ENCODE measurements at places on chromosomes 12 and 14.

DNA sequence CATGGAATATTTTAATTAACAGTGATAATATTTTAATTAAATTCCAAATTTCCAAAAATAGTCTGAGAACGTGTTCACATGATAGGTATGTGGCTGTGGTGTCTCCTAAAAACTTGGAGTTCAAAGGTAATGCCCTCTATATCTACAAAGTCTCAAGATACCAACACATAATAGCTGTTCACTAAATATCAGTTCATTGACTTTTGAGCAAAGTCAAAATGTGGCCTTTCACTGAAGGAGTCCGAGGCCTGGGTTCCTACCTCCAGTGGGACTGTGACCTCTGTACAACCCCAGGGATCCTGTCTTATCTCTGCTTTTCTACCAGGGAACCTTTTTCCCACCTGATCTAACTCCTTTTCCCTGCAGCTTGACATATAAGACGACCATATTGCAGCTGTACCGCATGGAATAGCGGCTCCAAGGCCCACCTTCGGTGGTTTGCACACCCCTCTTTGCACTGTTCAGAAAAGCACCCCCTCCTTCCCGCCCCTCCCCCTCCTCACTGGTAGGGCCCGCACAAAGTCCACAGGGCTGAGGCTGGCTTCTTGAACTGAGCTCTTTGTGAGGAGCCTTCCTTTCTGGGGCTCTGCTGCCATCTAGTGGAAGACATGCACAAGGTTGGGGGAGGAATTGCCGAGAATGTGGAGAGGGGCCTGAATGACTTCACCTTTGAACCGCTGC is 3.1 kb downstream of the CCND2 start:
- H3K36me3 ChIP-seq: peaks cover 54% of the 10 kb centered on the region
- no peaks in the 10 kb centered on the region for H3K27me3 ChIP-seq
- H3K27ac ChIP-seq: peak overlapping the region; percentile 92
- H3K4me1 ChIP-seq: peaks cover 56% of the 10 kb centered on the region
- peak overlapping the region; percentile 94 for H3K4me3 ChIP-seq

- no peaks in the 10 kb centered on the region for H3K36me3 ChIP-seq
- H3K4me1 ChIP-seq: no peaks in the 10 kb centered on the region
- no peak overlapping the region for H3K4me3 ChIP-seq
Measured at GRCh38 chr14:60632777-60633176, 16.5 kb downstream of the SIX1 start.

DNA sequence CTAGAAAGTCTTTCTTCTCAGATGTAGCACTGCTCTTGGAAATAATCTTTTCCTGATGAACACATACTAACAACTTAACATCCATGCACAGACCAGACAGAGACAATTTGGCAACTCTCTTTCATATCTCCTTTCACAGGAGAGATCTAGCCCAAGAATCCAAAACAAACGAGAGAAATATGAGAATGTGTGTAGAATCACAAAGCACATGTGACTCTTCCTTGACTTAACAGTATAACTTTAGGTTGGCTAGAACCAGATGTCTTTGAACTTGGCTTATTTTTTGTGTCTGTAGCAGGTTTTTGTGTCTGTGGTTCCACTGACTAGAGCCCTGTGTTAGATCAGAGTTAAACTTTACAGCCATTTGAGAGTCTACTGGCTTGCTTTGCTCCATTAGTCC is 114.2 kb downstream of the STXBP6 start:
- H3K27ac ChIP-seq: no peak overlapping the region
- H3K27me3 ChIP-seq: no peaks in the 10 kb centered on the region
- no peak for DNase-seq
- H3K4me3 ChIP-seq: no peak overlapping the region
- H3K4me1 ChIP-seq: no peaks in the 10 kb centered on the region

DNA sequence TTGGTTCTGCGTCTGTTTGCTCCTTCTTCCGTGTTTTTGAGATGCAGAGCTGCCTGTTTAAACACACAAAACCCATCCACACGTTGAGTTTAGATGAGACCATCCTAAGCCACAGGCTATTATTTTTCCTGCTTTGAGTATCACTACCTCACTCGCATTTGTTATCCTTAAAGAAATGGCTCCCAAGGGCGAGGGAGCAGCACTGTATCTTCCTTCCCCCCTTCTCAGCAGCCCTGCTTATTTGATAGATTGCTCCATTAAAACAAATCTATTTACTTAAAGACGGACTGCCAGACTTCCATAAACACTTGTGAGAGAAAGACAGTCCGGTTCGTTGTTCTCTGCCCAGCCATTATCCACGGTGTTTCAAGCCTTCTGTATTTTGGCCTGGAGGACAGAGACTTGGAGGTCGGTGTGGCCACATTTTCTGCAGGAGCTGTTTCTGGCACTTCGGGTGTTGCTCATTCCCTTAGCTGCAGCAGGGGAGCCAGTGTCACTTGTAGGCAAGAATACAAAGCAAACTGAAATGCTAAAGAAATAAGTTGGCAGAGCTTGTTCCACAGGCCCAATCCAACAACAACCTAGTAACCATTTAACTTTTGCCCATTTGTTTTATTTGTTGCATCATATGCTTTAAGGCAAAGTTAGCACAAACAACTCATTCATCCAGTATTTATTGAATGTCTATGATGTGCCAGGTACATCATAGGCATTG is 275.4 kb downstream of the TTC6 start:
- no peak overlapping the region for H3K4me3 ChIP-seq
- H3K27ac ChIP-seq: no peak overlapping the region
- no peaks in the 10 kb centered on the region for H3K27me3 ChIP-seq

GRCh38 chr12:13727707-13728195 is 253.7 kb downstream of the GRIN2B start:
- H3K27me3 ChIP-seq: peaks cover 9% of the 10 kb centered on the region
- H3K4me1 ChIP-seq: no peaks in the 10 kb centered on the region
- no peaks in the 10 kb centered on the region for H3K36me3 ChIP-seq
